Neuronal stem cell (in vitro differentiated cells): ENCODE measurements at places on chromosomes 7 and 10.

DNA sequence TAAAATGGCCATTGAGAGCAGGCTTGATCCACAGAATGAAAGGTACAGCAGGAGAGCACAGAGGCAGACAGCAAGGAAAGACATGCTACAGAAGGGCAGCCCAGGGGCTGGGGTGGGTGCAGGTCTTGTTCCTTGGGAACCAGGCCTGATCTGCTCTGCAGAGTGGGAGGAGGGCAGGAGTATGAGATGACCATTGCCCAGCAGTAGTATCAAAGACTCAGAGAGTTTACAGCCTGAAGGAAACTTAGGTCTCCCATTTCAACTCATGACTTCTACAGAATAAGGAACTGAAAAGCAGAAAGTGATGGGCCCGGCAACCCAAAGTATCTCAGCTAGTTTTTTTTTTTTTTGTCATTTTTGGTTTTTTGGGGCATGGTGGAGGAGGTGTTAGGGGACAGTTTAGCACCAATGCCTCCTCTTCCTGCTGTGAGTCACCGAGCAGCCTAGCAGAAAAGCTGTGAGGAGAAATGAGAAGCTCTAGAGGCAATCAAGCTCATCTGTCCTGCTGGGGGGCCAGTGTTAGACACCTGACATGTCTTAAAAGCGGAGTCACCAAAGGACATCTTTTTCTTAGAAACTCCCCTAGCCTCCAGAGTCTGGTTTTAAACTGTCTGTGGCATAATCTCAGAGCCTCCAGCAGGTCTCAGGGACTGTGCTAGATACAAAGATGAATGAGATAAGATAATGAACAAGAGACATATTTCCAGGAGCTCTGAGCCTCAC, 34.3 kb upstream of the HERPUD2 start:
- no peak for DNase-seq

DNA sequence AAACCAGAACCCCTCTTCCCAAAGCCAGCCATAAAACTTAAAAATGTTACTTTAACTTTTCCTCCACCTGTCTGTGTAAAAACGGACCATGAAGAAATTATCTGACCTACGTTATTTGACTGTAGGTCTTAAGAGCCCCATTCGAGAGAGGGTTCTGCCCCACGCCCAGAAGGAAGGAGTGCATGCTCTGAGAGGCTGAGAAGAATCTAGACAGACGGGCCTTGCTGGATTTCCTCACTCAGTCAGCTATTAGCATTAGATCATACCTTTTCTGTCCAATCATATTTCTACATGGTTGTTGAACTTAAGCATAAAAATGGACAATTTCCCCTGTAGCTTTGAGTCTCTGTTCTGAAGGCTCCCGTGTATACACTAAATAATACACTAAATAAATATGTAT, 38.1 kb upstream of the WDR11 start:
- DNase-seq = no peak

DNA sequence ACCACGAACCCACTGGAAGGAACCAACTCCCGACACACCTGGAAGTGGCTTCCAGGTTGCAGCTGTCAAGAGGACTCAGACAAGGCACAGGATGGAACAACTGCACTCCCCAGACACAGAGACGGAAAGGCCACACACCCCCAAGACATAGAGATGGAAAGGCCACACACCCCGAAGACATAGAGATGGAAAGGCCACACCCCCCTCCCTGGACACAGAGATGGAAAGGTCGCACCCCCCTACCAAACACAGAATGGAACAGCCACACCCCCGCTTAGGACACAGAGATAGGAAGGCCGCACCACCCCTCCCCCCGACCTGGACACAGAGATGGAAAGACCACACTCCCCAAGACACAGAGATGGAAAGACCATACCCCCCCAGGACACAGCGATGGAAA, 7.6 kb downstream of the ZNF511 start:
- no peak for DNase-seq

GRCh38 chr7:47988496-47989386, 9.3 kb upstream of the HUS1 start:
- DNase-seq = no peak

DNA sequence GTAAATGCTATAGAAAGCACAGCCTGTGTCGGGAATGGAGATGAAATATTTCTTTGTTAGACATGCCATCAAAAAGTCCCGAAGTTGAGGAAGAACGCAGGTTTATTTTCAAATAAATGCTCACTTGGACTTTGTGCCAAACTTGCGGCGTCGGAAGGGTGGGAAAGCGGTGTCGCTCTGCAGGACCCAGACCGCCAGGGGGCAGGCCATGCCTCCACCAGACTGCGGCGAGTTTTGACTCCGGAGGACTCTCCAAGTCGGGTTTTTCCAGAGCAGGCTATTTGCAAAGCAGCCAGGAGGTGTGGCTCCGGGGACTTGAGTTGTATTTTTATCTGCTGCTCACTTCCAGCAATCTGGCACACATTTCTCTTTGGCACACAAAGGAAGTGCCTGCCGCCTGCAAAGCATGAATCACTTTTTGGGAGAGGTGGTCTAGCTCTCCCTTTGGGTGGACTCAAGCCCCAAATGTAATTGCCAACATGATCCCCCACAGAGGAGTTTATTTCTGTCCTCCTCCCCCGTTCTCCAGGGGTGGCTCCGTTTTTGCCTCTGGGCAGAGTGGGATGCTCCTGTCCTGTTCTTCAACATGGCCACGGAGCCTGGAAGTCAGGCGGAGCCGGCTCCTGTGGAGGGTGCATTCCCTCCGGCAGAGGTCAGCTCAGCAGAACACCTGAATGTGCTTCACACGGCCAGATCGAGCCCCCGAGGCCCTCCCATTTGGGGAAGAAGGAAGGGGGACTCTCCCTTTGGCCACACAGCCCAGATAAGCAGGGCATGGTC, 82.3 kb upstream of the GPR26 start:
- peak; percentile 65 for DNase-seq

DNA sequence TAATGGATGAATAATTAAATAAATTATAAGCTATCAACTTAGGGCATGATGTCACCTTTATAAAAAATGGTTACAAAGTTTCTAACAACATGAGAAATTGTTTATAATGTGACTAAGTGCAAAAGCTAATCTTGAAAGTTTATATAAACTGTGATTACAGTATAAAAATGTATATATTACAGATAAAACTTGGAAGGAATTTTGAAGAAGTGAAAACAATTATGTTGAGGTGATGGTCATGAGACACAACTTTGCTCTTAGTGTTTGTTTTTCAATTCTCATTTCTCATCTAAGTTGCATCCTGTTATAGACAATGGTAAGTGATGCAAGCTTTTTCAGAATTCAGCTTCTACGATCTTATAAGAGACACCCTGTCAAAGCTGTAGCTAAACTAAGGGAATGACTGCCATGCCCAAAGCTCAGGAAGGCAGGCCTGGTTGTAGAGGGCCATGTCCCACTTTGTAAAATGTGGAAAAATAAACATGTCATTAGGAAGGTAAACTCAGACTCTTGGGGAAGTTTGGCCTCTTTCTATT, 23.9 kb downstream of the MACC1 start:
- no peak for DNase-seq

DNA sequence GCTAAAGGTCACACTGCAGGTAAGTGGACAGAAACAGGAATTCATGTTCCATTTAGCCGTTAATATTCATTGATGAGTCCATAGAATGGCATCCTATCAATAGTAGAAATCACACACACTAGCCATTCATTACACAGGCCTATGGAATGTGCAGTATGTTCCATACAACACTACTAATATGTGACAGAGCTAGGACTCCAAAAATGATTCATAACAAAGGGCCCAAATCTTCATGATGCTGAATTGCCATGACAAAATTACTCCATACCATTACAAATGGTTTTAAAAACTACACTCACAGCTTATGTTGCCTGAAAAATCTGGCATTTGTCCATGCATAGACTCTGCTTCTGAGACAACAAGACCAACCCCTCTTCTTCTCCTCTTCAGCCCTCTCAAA, 549.1 kb downstream of the XPNPEP1 start:
- no peak for DNase-seq

GRCh38 chr7:47428768-47429472, 153.0 kb downstream of the TNS3 start:
- DNase-seq = no peak
